Pancreas (tissue), 10 donors: ENCODE measurements at places on chromosomes 5 and 9. TPM values are rescaled to one million over a fixed set of nuclear protein-coding genes. Genes with fewer than 3 reads are reported as not detected.

- no peak for DNase-seq
These were observed 382.6 kb downstream of the RASEF start for GRCh38 chr9:82680179-82680935.

DNA sequence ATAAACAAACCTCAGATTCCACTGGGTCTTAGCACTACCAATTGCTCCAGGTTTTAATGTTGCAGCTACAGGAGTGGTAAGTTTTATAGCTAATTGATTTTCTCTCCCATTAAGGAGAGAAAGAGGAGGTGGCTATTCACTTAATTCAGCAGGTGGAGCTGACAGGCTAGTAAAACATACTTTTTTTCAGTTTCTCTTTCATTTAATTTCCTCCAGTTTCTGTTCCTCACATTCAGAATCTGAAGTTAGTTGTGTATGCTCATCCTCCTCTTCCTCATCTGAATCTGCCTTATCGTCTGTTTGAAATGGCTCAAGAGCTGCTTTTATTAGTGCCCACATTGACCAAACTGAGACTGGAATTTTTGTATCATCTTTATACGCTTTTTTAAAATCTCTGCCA is 98.0 kb downstream of the PLPPR1 start:
- no peak for DNase-seq

GRCh38 chr9:96720435-96720834 is 57.5 kb downstream of the ZNF510 start:
- DNase-seq, result no peak

DNA sequence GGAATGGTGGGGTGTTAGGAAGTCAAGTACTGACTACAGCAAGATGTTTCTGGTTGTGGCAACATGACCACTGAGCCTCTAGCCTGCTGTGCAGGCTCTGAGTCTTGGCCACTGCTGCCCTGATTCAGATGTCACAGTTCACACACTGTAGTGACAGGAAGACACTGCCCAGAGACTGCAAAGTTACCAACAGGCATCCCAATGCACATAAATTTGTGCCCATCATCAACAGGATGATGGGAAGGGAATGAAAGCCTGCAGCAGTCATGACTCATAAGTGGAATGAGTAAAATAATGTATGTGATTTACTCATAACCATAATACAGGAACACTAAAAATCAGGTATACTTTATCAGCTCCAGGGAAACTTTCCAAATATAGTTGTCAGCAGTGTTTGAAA is 251.6 kb upstream of the HAPLN1 start:
- DNase-seq, result no peak

Gene PRR7
- 2.4 TPM for total RNA-seq

Gene TAF1L
- total RNA-seq, result not detected
